ENCODE measurements at places on chromosomes 6 and 20. TPM values are rescaled to one million over a fixed set of nuclear protein-coding genes. Genes with fewer than 3 reads are reported as not detected.

DNA sequence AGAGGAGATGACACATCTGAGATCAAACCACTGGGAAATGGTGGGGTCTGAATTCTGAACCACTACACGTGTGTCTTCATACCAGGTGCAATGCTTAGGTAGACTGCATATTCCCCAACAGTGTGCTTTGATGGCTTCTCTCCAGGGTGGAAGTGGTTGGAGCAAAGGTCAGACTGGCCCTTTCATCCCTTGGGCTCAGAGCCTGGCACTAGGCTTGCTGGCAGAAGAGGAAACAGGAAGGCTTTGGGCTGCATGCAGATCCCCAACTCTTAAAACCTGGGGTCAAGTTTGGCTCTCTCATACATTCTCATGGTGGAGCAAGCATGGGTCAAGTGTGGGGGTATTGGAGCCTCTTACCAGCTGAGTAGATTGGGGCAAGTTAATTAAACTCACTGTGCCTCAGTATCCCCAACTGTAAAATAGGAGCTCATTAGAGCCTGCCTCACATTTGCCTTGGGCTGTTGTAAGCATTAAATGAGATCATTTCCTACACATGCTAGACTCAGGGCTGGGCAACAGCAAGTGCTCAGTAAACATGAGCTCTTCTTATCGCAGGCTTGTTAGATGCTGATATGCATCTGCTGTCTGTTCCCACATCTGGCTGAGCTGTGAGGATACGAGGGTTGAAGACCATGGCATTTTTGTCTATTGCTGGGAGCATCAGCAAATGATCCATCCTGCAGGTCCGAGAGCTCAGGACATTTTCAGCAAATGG is 51.6 kb upstream of the FAM83D start:
- H3K36me3 ChIP-seq: no peaks in the 10 kb centered on the region
- H3K4me3 ChIP-seq: no peak overlapping the region
- 0 out of 2 replicates have a peak, but pooled peaks cover 7% of the 10 kb centered on the region for H3K4me1 ChIP-seq
- no peak overlapping the region for H3K27ac ChIP-seq

GRCh38 chr6:18632670-18633410 is 245.7 kb downstream of the RNF144B start:
- H3K27ac ChIP-seq: no peak overlapping the region
- no peak overlapping the region for H3K4me3 ChIP-seq
- peak; percentile 32 for DNase-seq
- no peaks in the 10 kb centered on the region for H3K4me1 ChIP-seq
- H3K36me3 ChIP-seq: no peaks in the 10 kb centered on the region

GRCh38 chr6:142802124-142802523 is 142.9 kb downstream of the HIVEP2 start:
- DNase-seq: peak; percentile 65
- no peak overlapping the region for H3K4me3 ChIP-seq
- peaks cover 4% of the 10 kb centered on the region for H3K36me3 ChIP-seq
- H3K27ac ChIP-seq: no peak overlapping the region

GRCh38 chr6:111604259-111605099 is 1.2 kb downstream of the TRAF3IP2 start:
- no peak for DNase-seq
- H3K4me3 ChIP-seq: peak overlapping the region; percentile 93
- H3K36me3 ChIP-seq: no peaks in the 10 kb centered on the region
- H3K27me3 ChIP-seq: no peaks in the 10 kb centered on the region
- peaks cover 73% of the 10 kb centered on the region for H3K4me1 ChIP-seq
- H3K27ac ChIP-seq: no peak overlapping the region

GRCh38 chr20:25129908-25130307 is 48.0 kb upstream of the VSX1 start:
- no peaks in the 10 kb centered on the region for H3K36me3 ChIP-seq
- no peaks in the 10 kb centered on the region for H3K4me1 ChIP-seq
- H3K4me3 ChIP-seq: no peak overlapping the region
- H3K27me3 ChIP-seq: peaks cover 2% of the 10 kb centered on the region
- H3K27ac ChIP-seq: no peak overlapping the region
- no peak for DNase-seq

The GABRR1 gene
- total RNA-seq: not detected

The YTHDF1 gene
- 39.8 TPM for total RNA-seq

The TSBP1 gene
- total RNA-seq: not detected

All from HepG2 (cell line).